ENCODE measurements at places on chromosomes 5 and 9.

DNA sequence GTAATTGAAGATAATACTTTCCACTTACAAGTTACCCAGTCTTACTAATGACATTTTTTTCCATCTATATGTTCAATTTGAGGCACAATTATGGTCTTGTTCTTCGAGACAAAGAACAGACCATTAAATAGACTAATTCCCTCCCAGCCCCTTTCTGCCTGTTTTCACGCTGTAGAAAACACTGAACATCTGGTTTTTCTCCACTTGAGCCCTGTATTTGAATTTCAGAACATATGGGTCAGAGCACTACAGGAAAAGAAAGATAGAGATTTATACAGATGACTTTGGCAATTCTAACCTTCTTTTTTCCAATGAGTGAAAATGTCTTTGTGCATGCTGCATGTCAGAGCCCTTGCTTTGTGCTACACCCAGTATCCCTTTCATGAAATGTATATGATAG is 506.9 kb downstream of the LRRC70 start:
- no peak for DNase-seq

GRCh38 chr5:112866739-112867138 is 5.7 kb downstream of the SRP19 start:
- DNase-seq, result no peak

- DNase-seq, result no peak
Measured at GRCh38 chr9:3049636-3050035, 205.7 kb upstream of the PUM3 start.

DNA sequence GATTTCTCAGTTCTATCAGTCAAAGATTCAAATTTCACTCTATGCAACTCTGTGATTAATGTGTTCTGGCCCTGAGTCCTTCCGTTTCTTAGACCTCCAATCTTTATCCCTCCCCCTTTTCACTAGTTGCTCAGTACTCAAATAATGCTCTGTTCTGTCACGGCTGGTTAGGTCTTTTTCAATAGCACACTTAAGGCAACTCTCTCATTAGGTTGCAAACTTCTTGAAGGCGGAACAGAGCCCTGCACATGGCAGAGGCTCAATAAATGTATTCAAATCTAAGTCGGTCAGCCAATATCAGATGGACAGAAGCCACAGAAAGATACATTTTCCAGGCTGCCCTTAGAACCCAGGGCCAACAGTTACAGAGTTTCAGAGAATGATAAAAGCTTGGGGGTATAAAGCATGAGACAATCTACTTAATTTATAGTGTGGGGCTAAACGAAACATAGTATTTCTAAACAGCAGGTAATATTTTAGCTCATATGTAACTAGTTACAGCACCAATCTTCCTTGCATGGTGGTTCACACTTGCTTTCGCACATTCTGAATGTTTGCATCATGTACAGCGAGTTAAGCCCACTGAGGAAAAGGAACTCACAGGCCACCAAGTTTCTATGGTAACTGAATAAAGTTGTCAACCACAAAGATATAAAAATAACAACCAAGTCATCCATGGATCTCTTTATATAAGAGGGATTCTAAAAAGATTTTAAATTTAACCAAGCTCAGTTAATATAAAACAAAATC is 67.1 kb upstream of the GOLPH3 start:
- no peak for DNase-seq

- no peak for DNase-seq
Measured at GRCh38 chr5:42404366-42404765, 18.9 kb upstream of the GHR start.

- no peak for DNase-seq
Measured at GRCh38 chr9:13548535-13548934, 269.0 kb upstream of the MPDZ start.

Data from naive thymus-derived CD8-positive, alpha-beta T cell (primary cell).